Left renal cortex interstitium (tissue), 4 donors: ENCODE measurements at places on chromosomes 7 and 10. TPM values are rescaled to one million over a fixed set of nuclear protein-coding genes. Genes with fewer than 3 reads are reported as not detected.

SVIL gene
- 41.4 TPM for polyA plus RNA-seq

ZSCAN25 gene
- 21.4 TPM for polyA plus RNA-seq

MYO1G gene
- 0.59 TPM for polyA plus RNA-seq

LDB3 gene
- polyA plus RNA-seq, result 0.92 TPM

POM121 gene
- polyA plus RNA-seq, result 32.0 TPM

DNA sequence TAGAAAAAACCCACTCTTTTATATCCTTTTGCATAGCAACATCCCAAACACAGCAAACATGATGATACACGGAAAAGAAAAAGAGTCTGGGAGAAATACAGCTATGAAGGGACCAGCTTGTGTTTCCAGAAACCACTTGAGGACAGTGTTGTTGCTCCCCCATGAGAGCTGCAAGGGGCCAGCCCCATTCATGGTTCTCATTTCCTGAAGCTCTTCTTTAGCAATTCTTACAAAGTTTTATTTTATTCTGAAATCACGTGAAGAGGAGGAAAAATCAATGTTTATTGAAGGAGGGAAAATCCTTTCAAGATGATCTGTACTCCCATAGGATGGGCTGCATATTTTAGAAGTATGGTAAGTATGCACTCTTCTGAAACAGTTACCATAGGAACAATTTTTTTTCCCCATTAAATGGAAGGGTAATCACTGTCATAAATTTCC lies 17.5 kb upstream of the PRTFDC1 start:
- DNase-seq, result no peak

GRCh38 chr7:13290975-13291374 lies 603.5 kb downstream of the ARL4A start:
- DNase-seq, result no peak

DNA sequence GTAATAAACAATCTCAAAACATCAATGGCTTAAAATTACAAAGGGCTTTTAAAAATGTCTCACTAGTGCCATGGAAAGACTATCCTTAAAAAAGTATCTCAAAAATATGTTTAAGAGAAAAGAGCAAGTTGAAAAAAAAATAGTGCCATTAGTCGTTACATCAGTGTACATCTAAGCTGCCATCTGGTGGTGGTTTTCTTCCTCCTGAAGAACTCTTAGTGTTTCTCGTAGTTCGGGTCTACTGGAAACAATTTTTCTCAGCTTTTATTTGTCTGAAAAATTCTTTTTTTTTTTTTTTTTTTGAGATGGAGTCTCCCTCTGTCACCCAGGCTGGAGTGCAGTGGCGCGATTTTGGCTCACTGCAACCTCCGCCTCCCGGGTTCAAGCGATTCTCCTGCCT lies 5.9 kb upstream of the GARIN1A start:
- no peak for DNase-seq

DNA sequence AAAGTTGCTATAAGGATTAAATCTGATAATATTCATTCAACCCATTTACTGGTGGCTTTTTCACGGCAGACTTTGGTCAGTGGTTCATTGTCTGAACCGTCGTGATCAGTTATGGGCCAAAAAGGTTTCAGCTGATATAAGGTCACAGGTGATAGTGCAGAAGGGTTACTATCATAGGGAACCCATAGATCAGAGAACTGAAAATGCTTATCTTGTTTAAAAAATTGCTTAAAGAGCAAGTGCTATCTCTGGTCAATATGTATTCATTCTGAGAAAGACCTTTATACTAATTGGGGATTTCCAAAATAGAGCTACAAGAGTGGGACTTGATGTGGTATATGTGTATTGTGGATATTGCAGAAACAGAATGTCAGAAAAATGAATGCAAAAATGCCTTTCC lies 147.8 kb upstream of the SEMA3E start:
- DNase-seq, result no peak

DNA sequence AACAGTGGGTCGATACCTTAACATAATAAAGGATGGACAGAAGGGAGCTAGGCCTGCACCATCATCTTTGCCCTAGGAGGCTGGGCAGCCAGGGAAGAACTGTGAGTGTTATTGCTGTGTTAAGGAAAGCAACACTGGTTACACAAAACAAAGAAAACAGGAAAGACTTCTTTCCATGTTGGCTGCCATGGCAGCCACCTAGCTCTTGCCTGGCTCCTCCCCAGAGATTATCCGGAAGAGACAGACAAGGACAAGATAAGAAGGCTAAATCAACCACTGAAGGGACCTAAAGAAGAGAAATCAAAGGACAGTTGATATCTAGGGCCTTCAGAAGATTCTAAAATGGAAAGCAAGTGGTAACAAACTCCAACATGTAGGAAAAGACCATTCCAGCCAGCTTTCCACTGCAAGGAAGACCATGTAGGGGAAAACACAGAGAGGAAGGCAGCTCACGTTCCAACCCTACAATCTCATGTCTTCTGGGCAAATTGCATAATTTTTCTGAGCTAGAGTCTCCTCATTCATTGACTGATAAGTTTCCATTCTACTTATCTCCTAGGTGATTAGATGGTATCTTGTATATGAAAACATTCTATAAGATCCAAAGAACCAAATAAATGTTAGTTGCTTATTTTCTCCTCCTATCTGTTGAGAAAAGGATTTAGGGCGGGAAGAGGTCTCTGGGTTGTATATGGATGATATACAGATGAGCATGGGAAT lies 51.2 kb downstream of the SP8 start:
- DNase-seq, result no peak

DNA sequence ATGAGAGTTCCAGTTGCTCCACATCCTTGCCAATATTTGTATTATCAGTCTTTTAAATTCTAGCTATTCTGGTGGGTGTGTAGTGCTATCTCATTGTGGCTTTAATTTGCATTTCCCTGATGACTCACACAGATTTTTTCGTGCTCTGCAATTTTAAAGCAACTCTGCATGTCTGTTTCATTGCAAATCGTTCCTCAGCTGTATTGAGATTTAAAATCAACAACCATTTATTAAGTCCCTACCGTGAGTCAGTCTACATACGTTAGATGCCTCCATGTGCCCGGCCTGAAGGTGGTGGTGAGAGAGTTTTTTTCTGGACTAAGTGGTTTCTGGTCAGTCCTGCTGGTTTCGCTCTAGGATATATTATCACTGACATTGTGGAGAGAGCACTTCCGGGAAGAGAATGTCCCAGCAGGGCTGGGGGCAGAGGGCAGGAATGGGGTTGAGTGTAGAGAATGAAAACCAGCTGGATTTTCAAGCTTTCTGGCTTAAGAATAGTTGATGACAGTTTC lies 8.4 kb upstream of the HYCC1 start:
- no peak for DNase-seq

DNA sequence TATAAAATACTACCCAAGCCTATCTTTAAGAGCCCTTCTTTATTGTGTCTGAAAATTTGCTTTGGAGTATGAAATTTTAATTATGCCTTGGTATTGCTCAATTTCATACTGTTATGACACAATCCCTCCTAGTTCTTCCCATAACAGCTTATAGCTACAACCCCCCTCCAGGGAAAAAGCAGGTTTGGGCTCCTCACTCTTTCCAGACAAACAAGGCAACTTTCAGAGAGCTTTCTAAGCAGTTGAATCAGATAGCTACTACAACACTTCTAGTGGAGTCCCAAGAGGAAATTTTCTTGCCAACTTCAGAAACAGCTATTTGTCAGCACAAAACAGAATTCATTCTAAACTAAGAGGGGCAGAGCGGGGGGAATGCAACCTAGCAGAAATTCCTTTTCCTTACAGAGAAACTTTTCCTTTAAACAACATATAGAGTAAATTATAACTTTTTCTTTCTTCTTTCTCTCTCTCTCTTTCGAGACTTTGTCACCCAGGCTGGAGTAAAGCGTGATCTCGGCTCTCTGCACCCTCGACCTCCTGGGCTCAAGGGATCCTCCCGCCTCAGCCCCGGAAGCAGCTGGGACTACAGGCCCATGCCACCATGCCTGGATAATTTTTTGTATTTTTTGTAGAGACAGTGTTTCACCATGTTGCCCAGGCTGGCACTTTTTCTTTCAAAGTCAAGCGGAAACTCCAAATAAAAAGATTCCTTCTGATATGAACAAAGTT lies 26.0 kb upstream of the JMJD1C start:
- no peak for DNase-seq

DNA sequence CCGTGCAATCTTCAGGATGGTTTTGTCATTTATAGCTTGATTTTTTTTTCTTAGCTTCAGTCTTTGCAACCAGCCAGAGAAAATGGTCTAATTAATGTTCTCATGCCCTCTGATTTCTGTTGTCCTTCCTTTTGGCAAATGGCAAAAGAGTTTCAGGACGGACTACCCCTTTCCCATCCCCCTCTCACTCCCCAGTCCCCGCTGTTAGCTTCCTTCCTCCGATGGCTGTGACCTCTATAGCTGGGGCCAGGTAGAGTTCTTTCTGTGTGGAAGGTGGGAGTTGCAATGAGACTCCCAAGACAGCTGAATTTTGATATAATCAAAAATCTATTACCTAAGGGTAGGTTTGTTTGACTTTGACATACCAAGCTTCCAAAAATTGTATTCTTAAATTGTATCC lies 362.0 kb downstream of the PAXIP1 start:
- DNase-seq, result no peak

DNA sequence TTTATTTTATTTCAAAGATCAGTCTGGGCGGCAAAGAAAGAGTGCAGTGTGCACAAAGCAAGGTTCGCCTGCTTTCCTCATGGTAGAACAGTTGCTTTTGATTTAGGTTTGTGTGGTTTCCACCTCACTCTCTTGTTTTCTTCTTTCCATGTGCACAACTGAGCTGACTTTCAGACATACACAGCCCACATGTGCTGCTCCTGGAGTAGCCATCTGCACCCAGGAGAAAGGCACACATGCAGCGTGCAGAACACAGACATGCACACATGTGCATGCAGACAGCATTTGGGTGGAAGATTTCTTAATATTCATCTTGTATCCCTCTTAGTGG lies 302.1 kb downstream of the FZD1 start:
- no peak for DNase-seq

- no peak for DNase-seq
Measured at GRCh38 chr10:121338206-121338980, 259.9 kb downstream of the FGFR2 start.

DNA sequence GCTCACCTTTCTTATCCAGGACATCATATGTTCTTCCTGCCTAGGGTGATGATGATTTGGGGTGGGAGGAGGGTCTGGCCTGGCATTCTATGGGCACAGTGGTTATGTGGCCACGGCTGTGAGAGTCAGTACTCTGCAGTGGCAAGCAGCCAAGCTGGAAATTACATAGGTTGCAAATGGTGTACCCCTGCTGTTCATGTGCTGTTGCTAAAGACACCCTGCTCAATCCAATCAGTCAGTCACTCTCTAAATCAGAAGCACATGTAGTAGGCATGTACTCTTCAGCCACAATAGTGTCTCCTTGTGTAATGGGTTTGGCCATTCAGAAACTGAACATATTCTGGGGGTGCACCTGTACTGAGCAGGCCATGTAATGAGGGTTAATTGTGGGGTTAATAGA lies 449.1 kb upstream of the ANKRD30A start:
- DNase-seq, result no peak

- DNase-seq, result no peak
Measured at GRCh38 chr10:90378524-90379076, 479.2 kb downstream of the HTR7 start.

DNA sequence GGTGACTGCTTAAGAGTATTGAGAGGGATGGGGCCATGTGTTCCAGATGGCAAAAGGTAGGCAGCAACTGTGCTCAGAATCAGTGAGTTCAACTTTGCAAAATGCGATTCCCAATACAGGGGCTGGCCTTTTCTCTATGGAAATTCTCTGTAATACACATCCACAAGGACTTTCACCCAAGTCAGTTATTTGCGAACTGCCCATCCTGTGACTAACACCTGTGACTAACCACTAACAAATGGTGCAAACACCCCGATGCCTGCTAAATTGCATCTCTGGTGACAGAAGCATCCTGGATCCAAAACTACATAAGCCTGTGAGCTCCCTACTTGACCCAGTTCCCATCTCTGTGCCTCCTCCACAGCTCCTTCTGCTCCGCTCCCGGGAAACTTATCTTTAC lies 9.0 kb upstream of the CUZD1 start:
- DNase-seq, result no peak
